ENCODE measurements at places on chromosomes 6 and 20. TPM values are rescaled to one million over a fixed set of nuclear protein-coding genes. Genes with fewer than 3 reads are reported as not detected.

DCDC2 gene
- 9.6 TPM for total RNA-seq

ADAM33 gene
- 15.4 TPM for total RNA-seq

- no peak for DNase-seq
Observed at GRCh38 chr6:13559251-13559650, 15.2 kb upstream of the SIRT5 start.

- DNase-seq = no peak
Observed at GRCh38 chr20:53582574-53583351, 10.9 kb downstream of the ZNF217 start.

SALL4 gene
- total RNA-seq = 0.64 TPM

GRCh38 chr20:44725837-44726236 is 10.7 kb downstream of the CCN5 start:
- no peak for DNase-seq

PRR18 gene
- 0.94 TPM for total RNA-seq

KHDRBS2 gene
- 6.1 TPM for total RNA-seq

DNA sequence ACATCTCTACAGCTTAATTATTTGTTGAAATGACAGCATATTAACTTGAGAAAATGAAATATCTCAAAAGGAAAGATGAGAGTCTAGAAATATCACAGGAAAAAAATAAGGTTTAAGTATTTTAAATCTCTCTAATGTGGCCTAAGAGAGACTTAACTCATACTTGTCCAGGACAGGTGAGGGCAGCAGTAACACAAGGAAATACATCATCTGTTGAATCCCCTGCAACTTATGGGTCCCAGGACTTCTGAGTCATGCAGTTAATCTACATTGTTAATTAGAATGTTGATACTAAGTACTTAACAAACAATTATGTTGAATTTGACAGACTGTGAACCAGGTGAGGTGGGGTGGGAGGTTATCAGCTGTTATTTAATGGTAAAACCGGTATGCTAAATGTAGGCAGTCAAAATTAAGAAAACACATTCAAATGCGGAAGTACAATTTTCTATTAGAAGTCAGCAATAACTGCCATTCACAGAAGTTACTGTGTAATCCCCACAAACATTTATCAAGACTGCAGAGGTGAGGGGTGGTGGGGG is 87.9 kb downstream of the CEP57L1 start:
- no peak for DNase-seq

- DNase-seq = no peak
Observed at GRCh38 chr6:15183979-15184378, 61.9 kb upstream of the JARID2 start.

HSPA12B gene
- 14.6 TPM for total RNA-seq

DNA sequence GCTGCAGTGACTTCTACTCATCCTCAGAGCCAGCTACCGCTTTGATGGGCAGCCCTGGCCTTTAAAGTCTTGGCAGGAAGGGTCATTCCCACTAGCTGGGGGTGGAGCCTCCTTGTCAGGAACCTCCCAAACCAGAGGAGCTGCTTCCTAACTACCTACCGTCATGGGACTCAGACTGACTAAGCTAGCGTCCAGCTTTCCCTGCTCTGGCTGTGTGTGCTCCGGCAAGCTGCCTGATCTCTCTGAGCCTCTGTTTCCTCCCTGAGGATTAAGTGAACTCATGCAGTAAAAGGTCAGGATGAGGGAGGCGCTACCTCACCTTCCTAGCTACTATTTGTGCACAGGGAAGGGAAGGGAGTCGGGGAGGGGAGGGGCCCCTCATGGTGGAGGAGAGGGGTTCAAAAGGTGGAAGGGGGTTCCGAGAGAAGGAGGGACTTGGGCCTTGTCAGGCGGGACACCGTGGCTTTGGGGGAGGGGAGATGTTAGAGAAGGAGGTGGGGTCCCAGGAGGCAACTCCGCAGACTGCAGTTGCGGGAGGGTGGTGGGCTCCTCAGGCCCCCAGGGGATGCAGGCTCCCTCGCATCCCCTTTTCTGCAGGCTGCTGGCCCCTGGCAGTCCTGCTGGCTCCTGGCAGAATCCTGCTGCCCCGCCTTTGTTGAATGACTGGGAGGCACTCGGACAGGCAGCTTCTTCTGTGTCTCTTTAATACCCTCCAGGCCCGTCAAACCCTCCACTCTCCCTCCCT is 9.8 kb downstream of the DUSP15 start:
- DNase-seq = no peak

VWA7 gene
- total RNA-seq = 5.0 TPM

DNA sequence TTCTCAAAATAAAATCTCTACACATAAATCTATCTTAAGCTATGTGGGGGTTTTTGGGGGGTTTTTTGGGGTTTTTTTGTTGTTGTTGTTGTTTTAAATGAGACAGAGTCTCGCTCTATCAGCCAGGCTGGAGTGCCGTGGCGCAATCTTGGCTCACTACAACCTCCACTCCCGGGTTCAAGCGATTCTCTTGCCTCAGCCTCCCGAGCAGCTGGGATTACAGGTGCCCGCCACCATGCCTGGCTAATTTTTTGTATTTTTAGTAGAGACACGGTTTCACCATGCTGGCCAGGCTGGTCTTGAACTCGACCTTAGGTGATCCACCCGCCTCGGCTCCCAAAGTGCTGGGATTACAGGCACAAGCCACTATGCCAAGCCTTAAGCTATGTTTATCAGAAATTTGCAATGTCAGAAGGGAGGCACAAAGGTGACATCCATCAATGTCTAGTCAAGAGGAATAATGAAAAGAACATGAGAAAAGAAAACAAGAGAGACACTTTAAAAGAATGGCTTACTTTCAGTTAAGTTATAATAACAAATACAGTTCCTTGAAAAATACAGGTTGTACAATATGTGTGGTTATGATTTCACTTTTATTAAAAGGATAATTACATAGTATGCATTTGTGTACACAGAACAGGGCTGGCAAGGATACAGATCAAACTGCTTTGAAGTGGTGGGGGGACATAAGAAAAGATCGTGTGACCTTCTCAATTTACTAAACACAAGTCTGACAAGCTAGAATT is 28.6 kb downstream of the SLC23A2 start:
- no peak for DNase-seq

MYB gene
- 2.5 TPM for total RNA-seq

DNA sequence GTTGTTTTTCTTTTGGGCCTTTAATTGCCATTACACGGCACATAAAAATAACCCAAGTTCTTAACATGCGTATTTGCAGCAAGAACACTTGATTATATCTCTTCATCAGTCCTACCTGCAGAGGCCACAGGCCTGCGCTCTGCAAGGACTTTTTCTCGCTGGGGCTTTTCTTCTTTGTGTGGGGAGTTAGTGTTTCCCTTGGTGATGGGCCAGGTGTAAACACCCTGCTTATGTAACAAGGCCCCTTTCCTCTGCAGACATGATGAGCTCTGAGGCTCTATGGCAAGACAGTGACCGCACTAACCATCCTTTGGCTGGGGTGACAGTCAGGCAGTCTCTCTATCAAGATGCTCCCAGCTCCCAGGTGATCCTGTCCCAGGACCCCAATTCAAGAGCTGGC is 97.8 kb upstream of the PCSK2 start:
- DNase-seq = no peak

GRCh38 chr6:122751326-122751725 is 28.2 kb upstream of the FABP7 start:
- DNase-seq = no peak

- DNase-seq = peak; percentile 26
Observed at GRCh38 chr20:16803965-16804792, 56.0 kb downstream of the OTOR start.

KIF25 gene
- 1.2 TPM for total RNA-seq

All from left lung (tissue), 14 donors.